Activated CD4-positive, alpha-beta memory T cell treated with anti-CD3 and anti-CD28 coated beads, Interleukin-2, amount 10 ng/mL, durations not matched to agents 7 days and 5 days (primary cell): ENCODE measurements at places on chromosomes 4 and X. TPM values are rescaled to one million over a fixed set of nuclear protein-coding genes. Genes with fewer than 3 reads are reported as not detected.

GRCh38 chr4:99677161-99677560, 19.5 kb upstream of the C4orf54 start:
- no peak for DNase-seq

The CXCL8 gene
- total RNA-seq, result 12.5 TPM

The GPRASP1 gene
- total RNA-seq, result 1.6 TPM

GRCh38 chr4:182113779-182114178, 129.4 kb upstream of the TENM3 start:
- DNase-seq, result no peak

GRCh38 chrX:2490634-2491033, 10.1 kb downstream of the DHRSX start:
- no peak for DNase-seq

GRCh38 chr4:1380368-1381151, 25.7 kb downstream of the NKX1-1 start:
- DNase-seq, result no peak

GRCh38 chr4:20196476-20196875, 55.2 kb upstream of the SLIT2 start:
- no peak for DNase-seq

GRCh38 chrX:11941571-11941970, 183.5 kb downstream of the MSL3 start:
- no peak for DNase-seq

The CSAG2 gene
- 1.3 TPM for total RNA-seq

DNA sequence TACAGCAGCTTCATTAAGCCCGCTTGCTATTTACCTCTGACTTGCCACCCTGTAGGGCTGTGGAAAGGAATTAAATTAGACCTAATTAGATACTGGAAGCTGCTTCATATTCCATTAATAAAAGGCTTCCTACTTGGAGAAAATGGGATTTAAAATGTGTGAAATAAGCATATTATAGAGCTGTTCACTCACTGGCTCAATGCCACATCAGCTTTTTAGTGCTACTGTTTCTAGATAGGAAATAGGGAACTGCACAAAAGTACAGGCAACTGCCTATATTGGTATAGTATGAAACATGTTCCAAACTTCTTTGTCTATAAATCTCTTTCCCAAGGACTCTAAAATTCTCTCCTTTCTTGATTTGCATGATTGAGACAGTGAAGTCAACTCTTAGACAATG, 407.9 kb upstream of the AADAT start:
- no peak for DNase-seq

DNA sequence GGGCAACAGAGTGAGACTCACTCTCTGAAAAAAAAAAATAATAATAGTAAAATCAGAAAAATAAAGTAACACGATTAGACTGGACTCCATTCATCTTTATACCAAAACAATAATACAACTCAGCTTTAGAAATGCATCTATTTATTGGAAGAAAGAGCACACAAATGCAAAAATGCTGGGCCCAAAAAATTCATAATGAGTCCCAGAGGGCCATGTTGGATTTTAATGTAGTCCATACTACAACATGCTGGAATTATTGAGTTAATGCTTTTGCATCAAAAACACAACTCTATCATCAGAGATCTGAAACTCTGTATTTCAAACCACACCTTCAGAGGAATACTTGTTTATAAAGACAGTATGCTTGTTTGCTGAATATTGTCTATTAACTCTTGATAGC, 1614.7 kb downstream of the STIM2 start:
- DNase-seq, result no peak

The CACNA1F gene
- 0.50 TPM for total RNA-seq

The ZNF630 gene
- 1.2 TPM for total RNA-seq

- no peak for DNase-seq
Measured at GRCh38 chrX:106619797-106620196, 8.0 kb downstream of the RADX start.

The ART3 gene
- total RNA-seq, result 0.95 TPM

- no peak for DNase-seq
Measured at GRCh38 chr4:42445038-42445437, 47.8 kb downstream of the SHISA3 start.

The BMX gene
- not detected for total RNA-seq

GRCh38 chr4:81676537-81676936, 204.8 kb upstream of the RASGEF1B start:
- no peak for DNase-seq

DNA sequence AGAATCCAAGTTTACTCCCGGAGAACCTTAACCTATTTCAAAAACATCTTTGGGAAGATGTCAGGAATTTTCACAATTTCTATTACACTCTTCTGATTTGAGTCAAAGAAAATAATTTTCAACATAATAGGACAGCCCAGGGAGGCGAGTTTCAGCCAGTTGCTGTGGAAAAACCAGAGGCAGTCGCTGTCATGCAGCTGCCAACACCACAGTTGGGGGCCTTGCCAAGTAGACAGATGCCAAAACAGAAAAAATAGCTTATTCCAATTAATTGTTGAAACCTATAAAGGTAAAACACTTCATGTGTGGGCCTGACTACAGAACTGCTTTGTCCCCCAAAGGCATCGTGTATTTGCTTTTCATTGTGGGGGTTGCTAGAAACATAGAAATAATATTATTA, 225.8 kb downstream of the DMD start:
- DNase-seq, result no peak

GRCh38 chr4:93767917-93768316, 60.6 kb upstream of the ATOH1 start:
- no peak for DNase-seq

DNA sequence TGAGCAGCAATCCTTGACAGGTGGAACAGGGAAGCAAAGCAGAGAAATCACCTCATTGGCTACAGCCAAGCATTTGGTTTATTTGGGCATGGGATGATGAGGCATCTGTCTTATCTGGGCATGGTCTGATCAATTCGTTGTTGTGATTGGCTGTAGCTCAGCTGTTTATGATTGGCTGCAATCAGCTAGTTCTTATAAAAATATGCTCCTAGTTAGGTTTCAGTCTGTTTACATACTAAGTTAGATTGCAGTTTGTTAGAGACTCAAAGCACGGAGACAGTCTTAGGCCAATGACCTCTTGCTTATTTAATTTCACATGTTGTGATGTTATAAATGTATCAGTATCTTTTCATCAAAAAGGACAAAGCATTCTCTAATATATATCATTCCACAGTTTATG, 312.0 kb downstream of the PDGFC start:
- DNase-seq, result no peak

The FBXW7 gene
- total RNA-seq, result 59.8 TPM

GRCh38 chr4:81207828-81208227, 7.2 kb downstream of the PRKG2 start:
- no peak for DNase-seq

GRCh38 chr4:143514497-143514896, 995 bp downstream of the SMARCA5 start:
- DNase-seq, result peak; percentile 35

DNA sequence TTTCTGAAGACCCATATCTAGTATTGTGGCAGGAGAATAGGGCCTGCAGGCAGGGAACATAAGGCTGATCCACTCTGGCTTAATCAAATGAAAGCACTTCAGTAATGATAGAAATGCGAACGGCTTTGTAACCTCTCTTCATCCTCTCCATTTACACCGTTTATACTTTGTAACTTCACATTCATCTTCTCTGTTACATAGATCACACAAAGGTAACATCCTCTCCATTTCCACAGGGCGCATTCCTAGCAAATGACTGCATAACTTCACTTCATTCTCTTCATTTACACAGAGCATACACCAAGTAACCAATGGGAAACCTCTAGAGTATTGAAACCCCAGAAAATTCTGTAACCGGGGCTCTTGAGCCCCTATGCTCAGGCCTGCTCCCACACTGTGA, 65.5 kb upstream of the SLC34A2 start:
- no peak for DNase-seq

- DNase-seq, result no peak
Measured at GRCh38 chr4:76282941-76283689, 23.4 kb upstream of the STBD1 start.

GRCh38 chr4:56082829-56083228, 134.1 kb downstream of the CEP135 start:
- DNase-seq, result no peak

DNA sequence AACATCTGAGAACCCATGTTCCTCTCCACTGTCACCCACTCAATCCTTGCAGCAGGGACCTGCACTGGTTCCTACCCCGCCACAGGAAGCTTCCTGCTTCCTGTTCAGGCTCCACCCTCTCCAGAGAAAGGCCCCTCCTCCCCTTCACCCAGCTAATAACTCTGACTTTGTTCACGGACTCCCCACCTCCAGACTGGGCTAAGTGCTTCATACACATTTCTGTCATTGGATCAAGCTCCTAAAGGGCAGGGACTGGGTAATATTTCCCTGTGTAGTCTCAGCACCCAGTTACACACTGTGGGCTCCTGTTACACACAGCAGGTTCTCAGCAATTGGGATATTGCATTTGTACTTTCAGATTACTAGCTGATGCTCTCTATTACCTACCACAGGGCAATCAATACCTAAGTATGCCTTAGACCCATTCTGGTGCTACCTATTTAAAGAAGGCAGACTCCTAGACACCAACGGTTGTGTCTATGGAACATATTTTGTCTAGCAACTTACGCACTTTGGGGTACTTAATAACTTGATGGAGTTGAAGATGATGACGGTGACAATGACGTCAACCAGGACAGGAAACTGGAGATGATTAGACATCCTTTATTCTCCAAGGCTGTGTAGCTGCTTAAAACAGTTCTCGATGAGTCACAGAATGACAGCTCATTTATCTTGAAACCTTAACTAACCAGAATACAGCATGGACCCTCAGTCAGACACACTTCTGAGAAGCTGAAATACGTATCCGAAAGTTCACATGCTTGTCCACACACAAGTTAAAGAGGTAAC, 58.1 kb downstream of the MAML3 start:
- peak; percentile 72 for DNase-seq

GRCh38 chr4:109957227-109957626, 44.5 kb downstream of the EGF start:
- no peak for DNase-seq

DNA sequence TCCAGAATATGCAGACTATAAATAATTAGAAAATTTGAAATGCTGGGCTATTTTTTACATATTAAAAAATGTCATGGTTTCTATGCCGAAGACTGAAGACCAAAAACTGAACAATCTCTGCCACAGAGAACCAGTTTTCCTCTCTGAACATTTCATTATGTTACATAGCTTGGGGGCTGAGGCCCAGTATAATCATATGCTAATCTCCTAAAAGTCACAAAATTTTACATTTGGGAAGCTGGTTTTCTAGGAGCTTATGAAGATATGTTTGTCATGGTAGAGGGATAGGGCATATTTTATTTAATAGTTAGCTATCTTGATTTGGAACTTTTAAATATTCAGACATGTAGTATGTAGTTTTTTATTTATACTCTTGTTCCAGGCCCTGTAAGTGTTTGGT, 167.8 kb downstream of the GPAT3 start:
- DNase-seq, result no peak

DNA sequence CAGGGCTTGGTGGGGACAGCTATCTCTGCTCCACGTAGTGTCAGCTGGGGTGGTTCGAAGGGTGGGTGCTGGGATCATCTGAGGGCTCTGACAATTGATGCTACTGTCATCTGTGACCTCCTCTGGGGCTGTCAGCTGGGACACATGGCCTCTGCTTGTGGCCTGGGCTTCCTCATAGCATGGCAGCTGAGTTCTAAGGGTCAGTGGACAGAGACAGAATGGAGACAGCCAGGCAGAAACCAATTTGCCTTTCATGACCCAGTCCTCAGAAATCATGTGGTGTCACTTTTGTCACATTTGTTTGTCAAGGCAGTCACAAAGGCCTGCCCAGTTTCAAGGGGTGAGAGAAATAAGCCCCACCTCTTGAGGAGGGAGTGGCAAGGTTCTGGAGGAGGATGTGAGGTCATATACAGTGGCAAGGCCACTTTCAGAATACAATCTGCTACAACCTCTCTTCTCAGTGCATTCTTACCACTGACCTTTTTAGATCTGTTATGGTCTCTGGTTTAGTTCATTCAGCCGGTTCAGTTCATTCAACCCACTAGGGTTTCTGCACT, 103.6 kb upstream of the BCOR start:
- peak; percentile 62 for DNase-seq

- no peak for DNase-seq
Measured at GRCh38 chr4:152626790-152627189, 53.0 kb downstream of the TMEM154 start.

The WAS gene
- 156 TPM for total RNA-seq

- DNase-seq, result no peak
Measured at GRCh38 chrX:77572322-77572721, 125.1 kb downstream of the FGF16 start.

The QRFPR gene
- not detected for total RNA-seq

DNA sequence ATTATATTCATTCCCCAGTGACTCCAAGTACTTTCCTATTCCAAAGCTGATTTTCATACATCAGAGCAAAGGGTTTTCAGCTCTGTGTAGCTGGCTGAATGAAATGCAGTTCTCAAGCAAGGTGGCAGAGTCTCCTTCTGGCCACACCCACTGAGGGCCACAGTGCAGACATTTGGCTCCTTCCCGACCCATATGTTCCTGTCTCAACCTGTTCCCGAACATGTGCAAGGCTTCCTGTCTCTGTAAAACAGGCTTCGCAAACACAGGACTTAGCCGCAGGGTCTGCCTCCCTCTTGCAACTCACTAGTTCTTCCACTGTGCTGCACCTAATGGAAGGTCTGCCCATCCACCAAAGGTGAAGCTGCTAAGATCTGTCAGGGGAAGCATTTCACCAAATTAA, 249.2 kb downstream of the MID1IP1 start:
- no peak for DNase-seq

DNA sequence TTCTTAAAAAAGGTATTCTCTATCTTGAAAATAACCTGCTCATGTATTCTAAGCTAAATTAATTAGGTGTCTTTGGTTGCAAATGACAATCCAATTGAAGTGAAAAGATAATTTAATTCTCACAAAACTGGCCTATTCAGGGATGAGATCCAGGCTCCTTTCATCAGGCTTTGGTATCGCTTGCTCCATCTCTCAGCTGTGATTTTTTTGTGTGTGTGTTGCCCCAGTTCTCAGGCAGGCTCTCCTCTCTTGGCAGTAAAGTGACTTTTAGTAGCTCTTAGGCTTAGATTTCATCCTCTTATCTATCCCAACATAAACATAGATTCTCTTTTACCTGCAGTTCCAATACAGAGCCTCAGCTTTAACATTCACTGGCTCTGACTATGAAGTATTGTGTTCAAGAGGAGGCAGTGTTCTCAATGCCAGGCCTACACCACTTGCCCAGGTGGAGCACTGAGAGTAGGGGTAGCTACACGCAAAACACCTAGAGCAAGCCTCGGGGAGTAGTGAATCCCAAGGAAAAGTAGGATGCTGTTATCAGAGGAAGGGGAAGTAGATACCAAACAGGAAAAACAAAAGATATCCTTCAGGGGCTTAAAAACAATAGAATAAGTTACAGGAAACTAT, 392.4 kb upstream of the ATOH1 start:
- DNase-seq, result no peak

GRCh38 chr4:110586131-110586850, 36.6 kb downstream of the PITX2 start:
- DNase-seq, result no peak

The SOX3 gene
- total RNA-seq, result not detected
